Kidney capillary endothelial cell (primary cell): ENCODE measurements at places on chromosomes 13 and 19.

- DNase-seq: no peak
Measured at GRCh38 chr19:29514525-29515232, 11.1 kb upstream of the VSTM2B start.

DNA sequence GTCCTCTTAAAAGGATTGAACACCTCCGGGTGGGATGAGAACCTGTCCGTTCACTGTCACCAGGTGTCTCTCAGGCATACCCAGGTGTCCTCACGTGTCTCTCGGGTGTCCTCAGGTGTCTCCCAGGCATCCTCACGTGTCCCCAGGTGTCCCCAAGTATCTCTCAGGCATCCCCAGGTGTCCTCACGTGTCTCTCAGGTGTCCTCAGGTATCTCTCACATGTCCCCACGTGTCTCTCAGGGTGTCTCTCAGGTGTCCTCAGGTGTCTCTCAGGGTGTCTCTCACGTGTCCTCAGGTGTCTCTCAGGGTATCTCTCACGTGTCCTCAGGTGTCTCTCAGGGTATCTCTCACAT is 33.8 kb downstream of the ATP4B start:
- no peak for DNase-seq

DNA sequence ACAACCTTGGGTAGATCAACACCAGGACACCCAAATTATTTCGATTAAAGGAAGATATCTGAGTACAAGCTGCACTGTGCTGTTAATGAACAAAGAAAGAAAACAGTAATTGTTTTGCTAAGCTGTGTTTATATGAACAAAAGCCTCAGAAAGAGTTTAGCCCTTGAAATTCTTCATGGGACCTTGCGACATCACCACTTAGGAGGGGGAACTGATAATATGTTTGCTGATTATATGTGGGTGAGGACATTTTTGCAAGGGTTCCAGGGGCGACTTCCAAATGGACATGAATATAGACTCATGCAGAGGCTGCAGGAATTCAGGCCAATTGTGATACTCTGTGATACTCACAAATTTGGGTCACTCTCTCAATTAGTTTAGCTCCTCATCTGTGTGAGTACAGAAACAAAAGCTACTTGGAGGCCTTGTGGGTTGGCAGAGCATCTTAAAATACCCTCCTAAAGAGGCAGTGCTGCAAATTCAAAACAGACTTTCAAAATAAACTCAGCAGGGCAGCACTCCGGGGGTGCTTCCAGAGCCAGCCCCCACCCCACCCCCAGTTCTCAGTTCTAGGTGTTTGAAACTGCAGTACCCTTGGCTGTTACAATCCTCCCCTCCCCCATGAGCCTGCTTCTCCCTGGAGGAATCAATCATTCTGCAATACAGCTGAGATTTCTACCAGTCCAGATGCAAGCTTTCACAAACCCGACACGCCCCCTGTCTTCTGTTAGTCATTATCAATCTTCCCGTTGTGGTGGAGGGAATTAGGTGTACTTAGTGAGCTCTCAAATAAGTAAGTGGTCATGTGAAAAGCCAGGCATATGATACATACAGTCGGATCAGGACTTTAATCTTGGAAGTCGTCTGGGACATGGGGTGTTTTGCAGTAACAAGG is 97.0 kb upstream of the MBNL2 start:
- DNase-seq: no peak

GRCh38 chr13:50085063-50085462 is 69.8 kb downstream of the KCNRG start:
- DNase-seq: peak; percentile 60

DNA sequence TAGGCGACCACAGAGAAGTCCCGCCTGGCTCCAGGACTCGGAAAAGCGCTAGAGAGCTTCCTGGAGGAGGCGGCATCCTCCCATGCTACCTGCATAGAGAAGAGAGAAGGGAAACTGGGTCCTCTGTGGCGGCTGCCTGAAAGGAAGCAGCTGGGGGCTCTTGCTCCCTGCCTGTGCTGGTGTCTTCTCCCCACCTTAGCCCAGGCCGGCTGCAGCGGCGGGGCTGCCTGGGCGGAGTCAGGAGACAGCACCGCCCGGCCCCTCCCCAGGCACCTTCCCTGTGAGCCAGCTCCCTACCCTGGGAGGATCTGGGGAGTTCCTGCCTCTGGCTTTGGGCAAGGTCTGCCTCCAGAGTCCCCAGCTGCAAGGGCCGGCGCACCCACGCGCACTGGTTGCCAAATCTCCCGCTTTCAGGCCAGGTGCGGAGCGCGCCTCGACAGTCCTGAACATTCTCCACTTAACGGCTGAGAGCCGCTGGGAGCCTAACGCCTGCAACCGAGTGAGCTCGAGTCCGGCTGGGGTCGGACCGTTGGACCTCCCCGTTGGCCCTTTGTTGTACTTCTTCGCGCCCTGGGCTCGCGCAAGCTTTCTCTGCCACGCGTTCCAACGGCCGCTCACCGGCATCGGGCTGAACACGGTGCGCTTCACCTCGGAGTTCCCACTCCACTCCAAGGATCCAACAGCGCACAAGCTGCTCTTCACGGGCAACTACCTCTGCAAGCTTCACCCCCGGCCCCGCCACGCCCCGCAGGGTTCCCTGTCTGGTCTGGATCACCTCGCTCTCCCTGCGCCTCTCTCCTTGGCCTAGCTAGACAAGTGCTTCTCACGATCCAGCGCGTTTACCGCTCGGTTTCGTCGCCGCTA is 21.8 kb upstream of the ZNF30 start:
- no peak for DNase-seq

DNA sequence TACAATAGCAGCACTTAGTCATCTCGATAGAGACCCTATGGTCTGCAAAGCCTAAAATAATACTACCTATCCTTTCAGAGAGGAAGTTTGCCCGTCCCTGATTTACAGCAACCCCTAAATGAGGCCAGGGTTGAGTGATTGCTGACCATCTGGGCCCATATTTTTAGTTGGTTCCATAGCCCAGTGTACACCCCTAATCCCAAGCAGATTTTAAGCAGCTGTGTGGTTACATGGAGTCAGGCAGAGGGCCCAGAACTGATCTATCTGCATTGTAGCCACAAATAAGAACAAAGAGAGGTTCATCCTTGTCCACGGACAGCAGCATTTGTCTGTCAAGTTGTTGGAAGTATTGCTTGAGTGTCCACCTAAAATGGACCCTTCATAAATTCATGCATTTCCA is 148.2 kb downstream of the DCT start:
- DNase-seq: no peak

GRCh38 chr13:88701551-88701950 is 1030.4 kb downstream of the SLITRK5 start:
- no peak for DNase-seq

GRCh38 chr13:24135674-24136300 is 24.7 kb upstream of the SPATA13 start:
- DNase-seq: no peak

DNA sequence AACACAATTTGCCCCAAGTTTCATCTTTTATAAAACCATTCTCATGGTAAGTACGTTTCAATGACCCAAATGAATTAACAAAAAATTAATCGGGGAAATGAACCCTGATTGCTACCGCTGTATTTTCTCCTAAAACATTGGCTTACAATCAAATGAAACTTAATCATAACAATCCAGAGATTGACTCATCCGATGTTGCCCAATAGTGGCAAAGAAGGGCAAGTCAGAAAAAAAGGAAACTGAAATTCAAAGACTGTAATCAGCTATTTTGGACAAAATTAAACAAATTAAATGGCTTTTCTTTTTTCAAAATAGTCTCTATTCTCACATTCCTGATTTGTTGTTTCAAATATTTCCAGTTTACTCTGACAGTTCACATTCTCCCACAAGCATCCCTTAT is 3.9 kb upstream of the ACOD1 start:
- no peak for DNase-seq

- DNase-seq: no peak
Measured at GRCh38 chr19:5200844-5201243, 139.8 kb downstream of the PTPRS start.

DNA sequence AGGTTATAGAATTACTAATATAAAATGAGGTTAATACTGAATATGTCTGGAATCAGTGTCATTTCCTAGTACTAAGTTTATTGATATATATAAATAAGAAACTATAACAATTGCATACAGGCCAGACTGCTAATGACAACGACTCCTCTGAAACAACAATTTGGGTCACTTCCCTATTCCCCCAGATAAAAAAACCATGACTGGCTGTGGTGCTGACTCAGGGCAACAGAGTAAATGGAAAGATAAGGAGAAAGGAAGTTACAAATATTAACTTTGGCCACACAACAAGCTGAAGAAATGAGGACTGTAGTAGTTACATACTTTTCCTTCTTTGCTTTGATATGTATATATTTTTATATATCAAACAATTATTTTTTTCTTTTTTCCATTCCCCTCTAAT is 263.7 kb upstream of the PCDH9 start:
- DNase-seq: no peak

DNA sequence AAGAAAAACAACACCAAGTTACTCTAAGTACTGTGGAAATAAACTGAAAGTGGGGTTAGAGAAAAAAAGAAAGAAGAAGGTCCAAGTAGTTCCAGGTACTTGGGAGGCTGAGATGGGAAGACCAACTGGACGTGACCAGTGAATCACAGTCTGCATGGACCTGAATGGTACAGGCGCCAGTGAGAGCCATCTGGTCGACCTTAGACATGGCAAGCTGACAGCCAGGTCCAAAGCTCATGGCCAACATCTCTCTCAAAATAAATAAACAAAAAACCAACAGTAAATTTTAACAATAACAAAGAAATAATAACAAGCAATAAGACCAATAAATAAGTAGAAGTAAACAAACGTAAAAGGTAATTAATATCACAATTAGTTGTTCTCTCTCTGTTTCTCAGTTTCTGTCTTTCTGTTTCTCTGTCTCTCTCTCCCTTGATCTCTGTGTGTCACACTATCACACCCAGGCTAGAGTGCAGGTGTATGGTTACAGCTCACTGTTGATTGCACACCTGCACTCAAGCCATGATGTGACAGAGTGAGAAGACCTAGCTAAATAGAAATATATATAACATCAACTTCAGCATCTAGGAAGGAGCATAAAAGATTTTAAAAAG is 31.6 kb upstream of the ZNF724 start:
- no peak for DNase-seq

GRCh38 chr13:31627097-31627845 is 112.1 kb upstream of the RXFP2 start:
- DNase-seq: no peak

DNA sequence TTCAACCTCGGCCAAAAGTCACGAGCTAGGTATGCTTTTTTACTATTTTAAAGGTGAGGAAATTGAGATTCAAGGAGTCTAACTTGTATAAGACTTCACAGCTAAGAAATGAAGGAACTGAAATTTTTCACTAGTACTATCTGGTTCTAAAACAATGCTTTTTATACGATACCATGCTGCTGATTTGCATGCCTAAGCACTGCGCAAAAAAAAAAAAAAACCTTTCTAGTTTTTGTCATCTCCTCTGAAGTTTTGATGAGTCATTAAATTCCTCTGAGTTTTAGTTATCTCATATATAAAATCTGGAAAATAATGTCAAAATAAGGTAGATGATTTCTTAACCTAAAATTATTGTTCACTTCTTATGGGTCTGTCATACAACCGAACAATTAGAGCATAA is 28.0 kb upstream of the UFM1 start:
- no peak for DNase-seq

- DNase-seq: no peak
Measured at GRCh38 chr13:113528813-113529180, 38.3 kb upstream of the DCUN1D2 start.

GRCh38 chr19:45667620-45668341 is at the start of gene GIPR:
GIPR (plus strand) TSS chr19:45668221; CDS start chr19:45669521, 1,300 bp downstream.
- no peak for DNase-seq

DNA sequence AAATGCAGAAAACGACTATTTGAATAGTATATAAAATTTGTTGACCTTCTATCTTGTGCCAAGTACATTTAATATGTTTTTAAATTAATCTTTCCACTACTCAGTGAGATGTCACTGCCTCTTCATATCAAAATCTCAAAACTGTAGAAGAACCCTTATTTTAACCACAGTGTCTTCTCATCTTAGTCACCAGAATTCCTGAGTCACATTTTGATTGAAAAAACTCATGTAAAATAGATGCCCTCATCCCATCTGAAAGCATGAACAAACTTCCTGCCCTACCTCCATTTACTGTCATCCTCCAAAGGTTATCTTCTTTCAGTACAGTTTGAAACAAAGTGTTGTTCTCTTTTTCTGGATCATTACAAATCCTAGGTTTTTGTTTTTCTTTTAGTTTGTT is 1215.4 kb downstream of the PCDH9 start:
- no peak for DNase-seq

DNA sequence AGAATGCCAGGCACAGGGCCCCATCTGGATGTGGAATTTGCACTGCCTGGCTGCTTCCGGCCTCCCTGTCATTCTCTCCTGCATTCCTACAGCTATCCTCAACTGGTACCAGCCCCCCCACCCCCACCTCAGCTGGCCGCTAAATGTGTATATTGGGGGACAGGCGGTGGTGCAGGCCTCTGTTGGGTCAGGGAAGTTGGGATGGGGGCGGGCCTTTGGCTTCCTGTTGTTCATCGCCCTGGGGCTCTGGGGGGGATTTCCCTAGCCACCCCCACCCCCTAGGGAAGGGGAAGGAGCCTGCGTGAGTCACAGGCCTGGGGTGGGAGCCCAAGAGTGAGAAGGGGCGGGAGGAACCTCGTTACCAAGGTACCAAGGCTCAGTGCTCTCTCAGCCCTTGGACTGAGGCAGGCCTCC is 10.6 kb downstream of the POU2F2 start:
- peak; percentile 76 for DNase-seq

GRCh38 chr13:38180670-38181069 is 169.0 kb upstream of the UFM1 start:
- DNase-seq: no peak

DNA sequence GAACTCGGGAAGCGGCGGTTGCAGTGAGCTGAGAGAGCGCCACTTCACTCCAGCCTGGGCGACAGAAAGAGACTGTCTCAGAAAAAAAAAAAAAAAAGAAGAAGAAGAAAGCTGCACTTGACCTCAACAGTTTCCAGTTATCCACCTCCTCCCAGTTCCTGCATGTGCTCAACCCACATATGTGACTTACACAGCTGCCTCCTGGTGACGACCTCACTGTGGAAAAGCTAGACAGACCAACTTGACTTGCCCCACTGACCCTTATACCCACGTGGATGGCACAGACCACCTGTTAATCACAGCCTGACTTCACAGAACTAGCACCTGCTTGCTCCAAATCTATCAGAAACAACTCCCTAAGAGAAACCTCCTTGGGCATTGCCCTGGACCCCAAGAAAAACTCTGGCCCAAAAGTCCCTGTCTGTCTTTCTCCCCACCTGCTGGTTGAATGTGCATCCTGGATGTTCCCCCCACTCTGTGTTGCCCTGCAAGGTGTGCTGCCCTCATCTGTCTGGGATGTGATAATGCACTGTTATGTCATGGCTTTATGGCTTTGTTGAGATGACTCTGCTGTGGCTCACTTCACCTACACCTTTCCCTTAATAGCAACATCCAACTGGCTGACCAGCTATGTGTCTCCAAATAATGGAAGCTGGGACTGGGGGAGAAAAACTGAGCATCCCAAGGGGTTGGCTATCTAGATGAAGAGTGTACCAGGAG is 2.8 kb downstream of the ZNF20 start:
- no peak for DNase-seq
